ENCODE measurements at places on chromosomes 4 and X.
A peak's percentile ranks its signal among the peaks of the same experiment; 100 is the strongest.

DNA sequence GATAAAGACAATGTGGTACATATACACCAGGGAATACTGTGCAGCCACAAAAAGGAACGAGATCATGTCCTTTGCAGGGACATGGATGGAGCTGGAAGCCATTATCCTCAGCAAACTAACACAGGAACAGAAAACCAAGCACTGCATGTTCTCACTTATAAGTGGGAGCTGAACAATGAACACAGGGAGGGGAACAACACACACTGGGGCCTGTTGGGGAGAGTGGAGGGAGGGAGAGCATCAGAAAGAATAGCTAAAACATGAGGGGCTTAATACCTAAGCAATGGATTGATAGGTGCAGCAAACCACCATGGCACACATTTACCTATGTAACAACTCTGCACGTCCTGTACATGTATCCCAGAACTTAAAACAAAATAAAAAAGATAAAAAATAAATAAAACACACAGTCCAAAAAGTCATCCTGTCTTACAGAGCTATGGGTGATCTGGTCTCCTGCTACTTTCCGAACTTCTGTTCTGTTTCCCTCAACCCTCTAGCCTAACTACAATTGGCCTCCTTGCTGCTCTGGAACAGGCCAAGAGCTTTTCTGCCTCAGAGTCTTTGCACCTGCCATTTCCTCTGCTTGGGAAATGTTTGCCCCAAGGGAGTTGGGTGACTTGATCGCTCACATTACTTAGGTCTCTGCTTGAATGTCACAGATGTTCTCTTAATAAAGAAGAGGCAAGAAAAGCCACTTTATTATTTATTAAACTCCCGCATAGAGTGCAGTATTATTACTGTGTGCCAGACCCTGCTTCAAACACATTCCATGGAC lies 1.1 kb upstream of the CD38 start:
- no peak for DNase-seq

DNA sequence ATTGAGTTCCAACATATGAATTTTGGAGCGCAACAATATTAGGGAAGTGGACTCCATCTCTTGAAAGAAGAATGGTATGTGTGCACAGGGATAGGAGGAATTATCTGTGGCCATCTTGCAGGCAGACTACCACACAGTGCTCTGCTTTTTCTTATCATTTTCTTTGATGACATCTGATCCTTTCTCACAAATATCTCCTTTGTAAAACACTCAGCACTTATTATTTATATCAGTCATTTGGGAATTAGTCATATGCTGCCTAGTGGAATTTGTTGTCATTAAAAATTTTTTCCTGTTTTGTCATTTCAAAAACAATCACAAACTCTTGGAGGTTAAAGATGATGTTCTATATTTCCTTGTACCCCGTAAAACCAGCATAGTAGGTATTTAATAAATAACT lies 444.3 kb upstream of the ATOH1 start:
- no peak for DNase-seq

DNA sequence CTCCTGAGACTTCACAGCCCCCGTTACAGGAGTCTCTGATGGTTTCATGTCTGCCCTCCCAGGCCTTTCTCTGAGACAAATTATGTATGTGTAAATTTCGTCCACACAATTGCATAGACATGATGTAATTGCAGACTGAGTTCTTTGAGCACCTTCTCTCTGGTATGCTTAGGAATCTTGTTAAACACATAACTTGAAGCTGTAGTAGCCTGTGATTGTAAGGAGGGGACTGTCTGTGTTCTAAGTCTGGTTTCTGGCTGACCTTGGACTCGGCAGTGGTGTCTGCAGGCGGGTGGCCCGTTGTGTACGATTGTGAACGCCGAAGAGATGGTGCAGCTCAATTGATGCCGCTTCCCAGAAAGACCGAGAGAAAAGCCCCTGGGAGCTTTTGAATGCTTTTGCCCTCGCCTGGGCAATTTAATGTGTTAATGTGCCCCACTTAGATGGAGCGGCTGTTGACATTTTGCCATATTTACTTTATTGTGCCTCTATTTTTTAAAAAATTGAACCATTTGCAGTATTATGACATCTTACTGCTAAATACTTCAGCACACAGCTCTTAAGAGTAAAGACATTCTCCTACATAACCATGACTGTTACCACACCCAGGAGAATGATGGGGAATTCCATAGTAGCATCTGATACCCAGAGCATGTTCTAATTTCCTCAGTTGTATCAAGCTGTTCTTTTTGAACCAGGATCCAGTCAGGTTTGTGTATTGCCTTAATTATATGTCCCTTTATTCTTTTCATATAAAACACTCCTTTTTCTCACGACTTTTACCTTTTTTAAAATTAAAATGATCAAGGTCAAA lies 58.4 kb upstream of the TADA2B start:
- no peak for DNase-seq

GRCh38 chrX:24494647-24495075 lies 29.6 kb downstream of the PDK3 start:
- no peak for DNase-seq

- no peak for DNase-seq
Measured at GRCh38 chr4:6606465-6607235, 31.7 kb downstream of the MAN2B2 start.

GRCh38 chr4:26275281-26275680 lies 45.5 kb upstream of the RBPJ start:
- DNase-seq = peak; percentile 44

Data from SIG-M5 (cell line).